Cardiac septum (tissue), 1 donor: ENCODE measurements at places on chromosomes 3 and 15. TPM values are rescaled to one million over a fixed set of nuclear protein-coding genes. Genes with fewer than 3 reads are reported as not detected.

GRCh38 chr15:71781179-71781964 is 29.0 kb upstream of the NR2E3 start:
- no peak for DNase-seq

- DNase-seq = no peak
Measured at GRCh38 chr3:49910409-49911123, 6.9 kb upstream of the MST1R start.

DNA sequence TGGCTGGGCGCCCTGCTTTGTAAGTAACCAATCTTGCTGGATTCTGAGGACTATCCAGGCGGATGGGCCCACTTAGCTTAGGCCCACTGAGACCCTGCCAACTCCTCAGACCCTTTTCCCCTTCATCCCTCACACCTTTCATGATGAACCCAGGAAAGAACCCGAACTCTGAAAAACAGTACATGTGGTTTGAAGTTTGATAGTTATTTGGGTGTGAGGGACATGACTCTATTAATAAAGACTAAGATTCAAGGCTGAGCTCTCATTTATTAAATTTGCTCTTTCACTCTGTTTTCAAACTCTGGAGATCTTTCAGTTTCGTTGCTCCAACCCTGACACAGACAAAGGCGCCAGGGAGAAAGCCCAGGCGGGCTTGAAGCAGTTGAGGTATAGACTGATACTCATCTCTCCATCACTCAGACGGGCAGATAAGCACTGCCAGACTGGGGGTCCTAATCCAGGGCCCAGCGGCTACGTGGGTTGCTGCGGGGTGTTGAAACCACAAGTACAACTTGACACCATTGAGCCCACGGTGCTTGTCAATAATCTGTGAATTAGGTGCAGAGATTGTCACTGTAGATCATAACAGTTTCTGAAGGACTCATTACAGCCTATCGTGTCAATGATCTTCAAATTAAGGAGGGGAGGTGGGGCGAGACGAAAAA is 7.2 kb upstream of the SOX2 start:
- DNase-seq = no peak

Gene RHOA
- 340 TPM for total RNA-seq

Gene PPARG
- total RNA-seq = 7.8 TPM
